Type B pancreatic cell (in vitro differentiated cells): ENCODE measurements at places on chromosomes 7 and 10. TPM values are rescaled to one million over a fixed set of nuclear protein-coding genes. Genes with fewer than 3 reads are reported as not detected.

Gene ODAD2
- total RNA-seq, result 0.14 and 1.5 TPM in 2 replicates

Gene SEC24C
- 75.5 and 90.3 TPM in 2 replicates for total RNA-seq

Gene FAM241B
- 8.8 and 9.8 TPM in 2 replicates for total RNA-seq

Gene PPP1R9A
- total RNA-seq, result 21.3 and 24.0 TPM in 2 replicates

Gene TMEM225B
- total RNA-seq, result 0.36 and 0.82 TPM in 2 replicates

Gene TMEM176B
- total RNA-seq, result 72.9 and 98.5 TPM in 2 replicates

Gene PNLIPRP2
- total RNA-seq, result 0.69 and 1.2 TPM in 2 replicates

Gene GCK
- total RNA-seq, result 5.6 and 6.7 TPM in 2 replicates

Gene ZP3
- total RNA-seq, result not detected in 2 replicates

Gene LDB3
- total RNA-seq, result 0.14 and 0.85 TPM in 2 replicates

Gene RAB19
- total RNA-seq, result 2.2 and 3.3 TPM in 2 replicates

Gene NEURL1
- total RNA-seq, result 38.3 and 102 TPM in 2 replicates

Gene FKBP6
- total RNA-seq, result not detected in 2 replicates

Gene GSDME
- 5.6 and 10.8 TPM in 2 replicates for total RNA-seq

Gene TMEM60
- 16.1 and 17.0 TPM in 2 replicates for total RNA-seq

Gene STOX1
- total RNA-seq, result 2.8 and 4.0 TPM in 2 replicates

Gene ZNF467
- total RNA-seq, result 16.7 and 17.6 TPM in 2 replicates

Gene GOLGA7B
- total RNA-seq, result 0.41 and 0.52 TPM in 2 replicates

GRCh38 chr7:141587304-141587703 lies 36.1 kb downstream of the AGK start:
- no peak for DNase-seq

- no peak for DNase-seq
Measured at GRCh38 chr7:55073051-55073511, 54.3 kb downstream of the EGFR start.

- DNase-seq, result no peak
Measured at GRCh38 chr10:97648562-97649404, 8.3 kb downstream of the PI4K2A start.

DNA sequence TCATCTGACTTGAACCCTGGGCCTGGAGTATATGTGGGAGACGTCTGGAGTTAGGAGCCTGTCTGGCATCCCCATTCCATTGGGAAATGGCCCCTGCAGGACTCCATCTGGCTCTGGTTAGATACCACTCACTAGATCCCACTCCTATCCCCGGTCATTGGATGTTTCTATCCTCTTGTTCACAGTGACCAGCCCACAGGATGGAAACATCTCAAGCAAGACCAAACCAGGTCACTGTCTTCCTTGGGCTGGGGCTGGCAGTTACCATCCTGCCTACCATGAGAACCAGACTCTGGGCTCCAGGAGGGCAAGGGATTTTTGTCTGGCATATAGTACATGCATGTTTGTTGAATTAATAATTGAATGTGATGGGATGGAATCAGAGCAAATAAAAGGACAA lies 415.7 kb downstream of the GRID1 start:
- no peak for DNase-seq

DNA sequence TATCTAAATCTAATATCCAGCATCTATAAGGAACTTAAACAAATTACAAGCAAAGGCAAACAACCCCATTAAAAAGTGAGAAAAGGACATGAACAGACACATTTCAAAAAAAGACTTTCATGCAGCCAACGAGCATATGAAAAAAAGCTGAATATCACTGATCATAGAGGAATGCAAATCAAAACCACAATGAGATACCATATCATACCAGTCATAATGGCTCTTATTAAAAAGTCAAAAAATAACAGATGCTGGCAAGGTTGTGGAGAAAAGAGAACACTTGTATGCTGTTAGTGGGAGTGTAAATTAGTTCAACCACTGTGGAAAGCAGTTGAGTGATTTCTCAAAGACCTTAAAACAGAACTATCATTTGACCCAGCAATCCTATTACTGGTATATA lies 334.4 kb upstream of the CACNA2D1 start:
- DNase-seq, result no peak

DNA sequence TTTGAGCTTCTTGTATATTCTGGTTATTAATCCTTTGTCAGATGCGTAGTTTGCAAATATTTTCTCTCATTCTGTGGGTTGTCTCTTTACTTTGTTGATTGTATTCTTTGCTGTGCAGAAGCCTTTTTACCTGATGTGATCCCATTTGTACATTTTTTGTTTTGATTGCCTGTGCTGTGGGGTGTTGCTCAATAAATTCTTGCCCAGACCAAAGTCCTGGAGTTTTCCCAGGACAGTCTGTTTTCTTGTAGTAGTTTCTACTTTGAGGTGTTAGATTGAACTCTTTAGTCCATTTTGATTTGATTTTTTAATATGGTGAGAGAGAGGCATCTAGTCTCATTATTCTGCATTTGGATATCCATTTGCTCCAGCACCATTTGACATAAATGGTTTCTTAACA lies 588.7 kb upstream of the MBL2 start:
- no peak for DNase-seq

- no peak for DNase-seq
Measured at GRCh38 chr10:123624086-123624485, 42.1 kb upstream of the GPR26 start.

DNA sequence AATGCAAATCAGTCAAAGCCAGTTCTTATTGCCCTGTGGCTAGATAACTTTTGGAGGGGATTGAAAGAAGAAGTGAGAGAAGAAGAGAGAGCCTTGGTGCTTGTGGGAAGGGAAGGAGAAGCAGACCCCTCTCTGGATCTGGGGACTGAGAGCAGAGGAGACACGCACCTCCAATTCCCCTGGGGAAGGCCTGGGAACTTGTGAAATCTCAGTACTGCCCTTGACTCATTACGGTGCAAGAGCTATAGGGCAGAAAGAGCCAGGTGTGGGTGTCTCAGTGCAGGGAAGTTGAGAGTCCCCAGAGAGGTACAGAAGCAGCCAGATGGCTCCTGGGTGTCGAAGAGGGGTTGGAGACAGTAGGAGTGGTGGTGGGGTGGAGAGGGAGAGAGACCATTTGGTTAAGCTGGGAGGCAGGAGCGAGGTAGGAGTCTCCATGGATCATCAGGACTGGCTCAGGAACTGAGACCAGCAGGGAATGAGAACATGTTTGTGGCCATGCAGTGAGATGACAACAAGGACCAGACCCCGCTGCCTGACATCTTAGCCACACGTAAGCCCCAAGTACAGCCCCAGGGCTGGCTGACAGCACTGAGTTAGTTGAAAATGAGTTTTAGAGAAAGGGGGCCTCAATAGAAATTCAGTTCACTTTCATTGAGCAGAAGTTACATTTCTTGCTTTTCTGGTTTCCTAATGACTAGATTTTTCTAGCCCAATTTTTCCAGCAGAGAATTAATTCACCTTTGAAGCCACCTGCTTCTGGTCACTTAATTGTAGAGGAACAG lies 238.2 kb downstream of the BUB3 start:
- no peak for DNase-seq

DNA sequence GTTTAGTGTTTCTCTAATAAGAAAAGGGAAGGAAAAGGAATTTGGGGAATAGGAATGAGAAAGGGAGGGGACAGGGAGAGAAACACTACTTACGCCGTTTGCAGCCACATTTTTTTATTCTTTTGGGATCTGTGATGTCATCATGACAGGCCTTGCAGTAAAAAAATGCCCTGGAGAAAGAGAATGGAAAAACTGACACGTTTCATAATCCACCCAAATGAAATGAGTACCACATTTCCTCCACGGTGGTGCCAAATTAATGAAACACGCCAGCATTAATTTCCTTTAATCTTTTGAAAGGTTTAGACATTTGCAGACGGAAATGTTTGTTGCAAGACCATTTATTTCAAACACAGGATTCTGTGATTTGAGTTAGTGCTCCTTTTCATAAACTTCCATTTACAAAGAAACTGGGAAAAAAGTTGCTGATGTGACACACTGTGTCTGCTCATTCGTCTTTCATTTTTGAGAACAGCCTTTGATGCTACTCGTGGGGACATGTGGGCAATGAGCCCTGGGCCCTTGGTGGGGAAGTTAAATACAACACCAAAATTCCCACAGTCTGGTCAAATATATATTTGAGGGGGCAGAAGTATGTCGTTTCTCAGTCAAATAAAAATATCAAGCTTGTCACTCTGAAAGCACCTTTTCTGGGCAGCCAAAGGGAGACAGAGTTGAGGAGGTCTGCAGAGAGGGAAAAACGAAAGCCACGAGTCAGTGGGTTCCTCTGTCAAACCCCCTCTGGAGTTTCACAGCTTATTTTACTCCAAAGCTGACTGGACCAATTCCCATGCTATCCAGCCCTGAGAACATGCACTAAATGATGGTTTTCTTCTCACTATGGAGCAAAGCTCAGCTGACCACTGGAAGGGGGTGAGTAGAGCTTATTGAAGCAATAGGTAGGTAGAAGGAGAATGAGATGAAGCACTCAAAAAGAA lies 625.5 kb downstream of the KCNMA1 start:
- no peak for DNase-seq

- no peak for DNase-seq
Measured at GRCh38 chr10:13904064-13904463, 317.3 kb downstream of the PRPF18 start.

DNA sequence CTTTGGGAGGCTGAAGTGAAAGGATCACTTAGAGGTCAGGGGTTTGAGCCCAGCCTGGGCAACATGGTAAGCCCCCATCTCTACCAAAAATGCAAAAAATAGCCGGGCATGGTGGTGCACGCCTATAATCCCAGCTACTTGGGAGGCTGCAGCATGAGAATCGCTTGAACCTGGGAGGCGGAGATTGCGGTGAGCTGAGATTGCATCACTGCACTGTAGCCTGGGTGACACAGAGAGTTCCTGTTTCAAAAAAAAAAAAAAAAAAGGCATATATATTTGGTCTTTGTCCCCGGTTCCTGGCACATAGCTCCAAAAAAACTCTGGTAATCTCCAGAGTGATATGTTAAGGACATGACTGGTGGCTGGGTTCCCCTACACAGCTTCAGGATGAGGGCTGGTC lies 147.3 kb downstream of the SEC23IP start:
- DNase-seq, result no peak

DNA sequence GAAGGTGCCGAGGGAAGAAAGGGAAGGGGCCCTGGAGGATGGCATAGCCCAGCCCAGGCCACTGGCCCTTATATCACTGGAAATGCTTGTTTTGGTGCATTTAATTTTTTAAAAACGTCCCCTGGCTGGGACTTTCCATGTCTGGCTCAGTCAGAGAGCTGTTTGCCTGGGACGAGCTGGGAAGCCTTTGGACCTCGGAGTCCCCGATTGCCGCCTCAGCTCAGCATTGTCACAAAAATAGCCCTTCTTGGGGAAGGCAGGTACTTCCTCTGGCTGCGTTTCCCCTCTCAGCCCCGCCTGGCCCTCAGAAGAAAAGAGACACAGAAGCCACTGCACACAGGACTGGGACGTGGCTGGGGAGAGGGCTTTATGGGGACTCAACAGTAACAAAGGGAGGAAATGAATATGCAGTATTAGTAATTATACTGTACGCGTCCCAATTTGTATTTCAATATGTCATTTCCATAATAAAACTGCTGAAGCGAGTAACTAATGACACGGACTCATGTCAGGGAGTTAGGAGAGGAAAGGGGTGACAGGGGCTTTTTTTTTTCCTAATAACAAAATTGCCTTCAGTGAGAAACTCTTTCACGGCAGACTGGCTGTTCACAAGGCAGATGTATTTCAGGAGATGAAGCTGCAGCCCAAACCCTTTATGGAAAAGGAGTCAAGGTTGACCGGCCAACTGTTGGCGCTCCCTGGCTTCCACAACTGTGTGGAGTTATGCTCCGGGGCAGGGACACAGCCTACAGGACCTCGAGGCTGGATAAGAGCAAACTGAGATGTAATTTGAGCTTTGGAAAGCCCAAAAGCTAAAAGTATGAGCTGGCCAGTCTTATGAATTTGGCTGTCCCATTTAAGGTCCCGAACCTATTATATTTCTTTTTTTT lies 31.0 kb upstream of the MXI1 start:
- DNase-seq, result peak; percentile 37

GRCh38 chr7:69577221-69577620 lies 21.1 kb upstream of the AUTS2 start:
- DNase-seq, result no peak

DNA sequence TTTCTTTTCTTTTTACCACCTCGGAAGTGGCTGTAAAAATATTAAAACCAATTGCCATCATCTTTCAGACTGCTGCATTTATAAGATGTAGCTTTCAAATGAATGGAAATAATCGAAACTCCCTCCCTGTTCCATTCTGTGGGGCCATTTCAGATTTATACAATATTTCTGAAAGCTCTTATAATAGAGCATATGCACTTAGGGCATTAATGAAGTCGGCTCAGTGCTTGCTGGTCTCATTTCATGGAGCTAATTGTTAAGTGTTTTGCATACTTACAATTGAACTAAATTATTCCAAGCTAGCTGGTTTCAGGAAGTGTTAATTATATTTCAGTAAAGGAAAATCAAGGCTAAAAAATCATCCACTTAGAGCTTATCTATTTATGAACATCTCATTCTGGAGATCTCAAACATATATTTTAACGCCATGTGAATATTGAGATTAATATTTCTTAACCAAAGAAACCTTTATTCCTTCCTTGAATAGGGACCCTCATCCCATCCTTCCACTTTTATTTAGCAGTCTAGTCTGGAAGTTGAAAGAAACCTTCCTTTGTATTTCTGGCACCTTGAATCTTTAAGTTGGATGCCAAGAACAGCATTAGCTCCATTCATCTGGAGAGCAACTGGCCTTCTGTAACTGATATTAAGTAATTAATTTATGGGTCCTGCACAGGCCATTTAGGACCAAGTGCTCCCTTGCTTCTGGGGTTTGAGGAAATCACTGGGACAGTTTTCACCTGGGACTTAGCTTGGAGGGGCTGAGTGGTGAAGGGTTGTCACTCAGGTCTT lies 45.1 kb downstream of the RPS24 start:
- DNase-seq, result no peak

GRCh38 chr10:72340510-72341261 lies 14.0 kb downstream of the DNAJB12 start:
- no peak for DNase-seq

DNA sequence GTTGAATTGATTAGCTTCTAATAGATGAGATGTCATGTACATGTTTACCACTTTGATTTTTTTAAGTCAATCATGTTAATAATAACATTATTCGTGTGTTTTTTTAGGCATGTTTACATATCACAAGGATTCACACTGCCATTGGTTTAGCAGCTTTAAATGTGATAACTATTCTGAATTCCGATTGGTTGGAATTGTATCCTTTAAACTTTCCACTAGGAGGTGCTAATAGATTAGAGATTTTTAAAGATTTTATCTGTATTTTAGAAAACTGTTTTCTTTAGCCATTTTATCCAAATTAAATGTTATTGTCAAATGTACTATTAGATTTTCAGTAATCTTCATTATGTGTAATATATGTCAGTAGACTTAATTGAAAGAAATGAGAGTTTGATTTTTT lies 83.2 kb downstream of the HECTD2 start:
- no peak for DNase-seq

GRCh38 chr10:16949816-16950215 lies 132.6 kb upstream of the RSU1 start:
- no peak for DNase-seq

GRCh38 chr7:77569514-77570232 lies 32.6 kb downstream of the PTPN12 start:
- no peak for DNase-seq

GRCh38 chr10:90947030-90947960 lies 26.4 kb upstream of the ANKRD1 start:
- DNase-seq, result no peak
